Mesothelial cell of epicardium (in vitro differentiated cells): ENCODE measurements at places on chromosomes 16 and 17.

DNA sequence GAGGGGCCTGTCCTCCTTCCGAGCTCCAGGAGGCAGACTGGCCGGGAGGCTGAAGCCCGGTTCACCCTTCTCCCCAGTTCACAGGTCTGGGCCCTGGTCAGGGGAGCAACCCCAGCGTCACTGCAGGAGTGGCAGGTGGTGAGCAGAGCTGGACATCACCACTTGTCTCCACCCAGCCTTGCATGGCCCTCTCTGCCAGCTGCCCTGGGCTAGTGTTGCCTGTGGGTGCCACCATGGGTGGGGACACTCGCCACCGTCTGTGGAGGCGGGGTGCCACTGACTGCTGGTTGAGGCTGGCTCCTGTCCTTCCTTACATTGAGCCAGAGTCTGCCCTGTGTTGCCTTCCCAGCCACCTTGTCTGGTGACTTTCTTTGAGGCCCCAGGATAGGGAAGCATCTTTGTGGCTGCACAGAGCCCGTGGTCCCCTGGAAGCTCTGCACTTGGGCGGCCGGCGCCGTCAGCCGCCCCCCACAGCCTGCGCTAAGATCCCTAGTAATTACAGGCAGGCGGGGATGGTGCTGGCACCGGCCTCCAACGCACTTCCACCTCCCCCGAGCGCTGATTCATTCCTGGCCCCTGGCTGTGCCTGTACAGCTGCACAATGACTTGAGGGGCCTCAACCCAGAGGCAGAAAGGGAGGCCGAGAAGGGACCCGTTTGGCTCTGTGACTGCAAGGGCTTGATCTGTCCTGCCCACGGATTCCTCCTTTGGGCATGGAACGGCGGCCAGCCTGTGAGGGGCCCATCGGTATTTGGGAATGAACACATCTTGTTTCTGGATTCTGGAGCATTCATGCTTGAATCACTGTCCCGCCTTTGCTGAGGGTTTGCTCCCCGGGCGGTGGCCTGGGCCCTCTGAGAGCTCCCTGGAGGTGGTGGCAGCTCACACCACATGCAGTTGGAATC lies 5.2 kb downstream of the BAIAP2 start:
- no peak for DNase-seq

- DNase-seq = no peak
These were observed 106.9 kb downstream of the SOCS1 start for GRCh38 chr16:11149011-11149616.

DNA sequence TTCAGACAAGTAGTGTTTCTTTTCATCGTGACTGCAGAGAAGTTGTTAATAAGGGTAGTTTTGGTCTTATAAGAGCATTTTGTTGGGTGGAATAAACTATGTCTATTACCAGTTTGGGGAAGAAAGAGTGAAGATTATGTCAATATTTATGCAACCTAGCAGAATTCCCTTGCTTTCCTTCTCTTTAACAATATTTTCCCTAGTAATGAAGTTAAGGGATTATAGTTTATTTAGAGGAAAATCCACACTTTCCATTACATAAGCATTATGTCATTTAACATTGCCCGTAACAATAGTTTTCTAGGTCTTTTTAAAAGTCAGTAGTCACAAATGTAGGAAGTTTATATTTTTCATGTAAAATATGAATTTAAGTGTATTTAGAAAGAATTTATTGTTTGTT lies 2.5 kb upstream of the MAF start:
- no peak for DNase-seq

GRCh38 chr17:1573932-1574696 lies 11.5 kb upstream of the PITPNA start:
- peak; percentile 91 for DNase-seq
